ENCODE measurements at places on chromosomes 6 and 20. TPM values are rescaled to one million over a fixed set of nuclear protein-coding genes. Genes with fewer than 3 reads are reported as not detected.

The TFAP2B gene
- not detected for total RNA-seq

GRCh38 chr20:11001764-11002540 lies 328.2 kb upstream of the JAG1 start:
- DNase-seq = no peak

DNA sequence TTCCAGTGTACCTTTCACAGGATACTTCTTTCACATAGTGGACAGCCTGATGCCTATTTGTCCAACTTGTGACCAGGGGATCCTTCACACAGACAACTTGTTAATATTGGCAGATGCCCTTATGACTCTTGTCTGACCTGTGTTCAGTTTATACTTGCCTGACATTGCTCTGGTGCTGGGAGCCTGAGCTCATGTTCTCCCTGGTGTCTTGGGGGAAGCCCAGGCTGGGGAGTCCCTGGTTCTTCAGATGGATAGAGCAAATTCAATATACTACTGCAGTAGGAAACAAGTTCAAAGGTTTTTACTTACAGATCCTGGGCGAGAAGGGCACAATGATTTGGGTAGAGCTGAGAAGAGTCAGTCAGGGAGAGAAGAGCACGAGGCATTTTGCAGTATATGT lies 76.1 kb downstream of the NKAIN2 start:
- no peak for DNase-seq

The NDRG3 gene
- 23.5 TPM for total RNA-seq

DNA sequence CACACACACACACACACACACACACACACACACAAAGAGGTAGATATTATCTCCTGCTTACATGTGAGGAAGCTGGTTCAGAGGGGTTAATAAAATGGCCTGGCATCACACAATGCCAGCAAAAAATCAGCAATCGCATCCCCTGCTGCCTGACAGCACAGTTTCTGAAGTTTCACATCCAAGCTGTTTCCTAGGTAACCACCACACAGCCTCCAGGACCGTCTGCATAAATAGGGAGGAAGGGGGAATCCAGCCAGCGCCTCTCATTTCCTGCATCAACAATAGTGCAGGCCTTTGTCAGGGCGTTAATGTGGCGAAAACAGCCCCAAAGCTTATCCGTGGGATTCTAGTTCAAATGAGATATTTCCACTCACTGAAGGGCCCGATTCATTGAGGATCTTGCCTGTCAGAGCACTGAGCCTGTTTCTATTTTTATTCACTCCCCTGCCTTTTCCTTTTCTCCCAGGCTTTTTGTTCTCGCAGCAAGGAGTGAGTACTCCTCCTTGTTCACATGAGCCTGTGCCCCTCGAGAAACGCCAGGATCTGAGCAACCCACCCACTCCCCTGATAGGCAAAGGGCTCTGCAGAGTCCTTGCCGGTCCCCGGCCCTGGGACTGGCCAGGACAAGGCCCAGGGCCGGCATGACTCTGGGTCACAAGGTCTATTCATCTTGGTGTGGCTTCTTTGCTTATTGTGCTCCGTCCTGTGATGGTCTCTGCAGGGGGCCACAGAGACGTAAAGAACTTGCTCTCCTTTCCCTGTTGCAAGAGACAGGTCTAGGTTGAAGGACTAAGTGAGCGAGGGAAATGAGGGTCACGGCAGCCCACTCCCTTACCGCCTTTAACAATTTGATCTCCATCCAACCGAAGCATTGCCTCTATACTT lies 32.7 kb downstream of the TUBB2B start:
- no peak for DNase-seq
